Stimulated activated naive B cell treated with anti-CD40 and anti-IgM and Interleukin-4, amounts not matched to agents 10 μg/mL and 1 μg/mL and 100 μg/mL, for 72 hours (primary cell): ENCODE measurements at places on chromosomes 13 and 19.
A peak's percentile ranks its signal among the peaks of the same experiment; 100 is the strongest.

DNA sequence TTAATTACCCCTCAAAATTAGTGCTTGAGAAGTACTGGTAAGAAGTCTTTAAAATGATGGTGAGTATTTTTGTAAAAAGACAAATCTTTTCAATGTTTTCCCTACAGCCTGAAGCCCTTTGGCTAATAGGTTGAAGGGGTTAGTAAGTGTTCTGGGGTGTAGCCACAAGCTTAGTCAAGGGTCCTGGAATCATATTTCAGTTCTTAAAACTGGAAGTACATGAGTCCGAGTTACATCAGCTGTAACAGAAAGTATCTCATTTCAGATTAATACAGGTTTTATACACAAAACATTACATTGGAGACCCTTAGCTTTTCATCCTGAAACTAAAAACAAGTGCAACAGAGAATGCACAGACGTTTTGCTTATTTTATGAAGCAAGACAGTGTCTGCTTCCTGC, 52.7 kb upstream of the TEX29 start:
- peaks cover 39% of the 10 kb centered on the region for H3K36me3 ChIP-seq
- H3K4me1 ChIP-seq = peaks cover 11% of the 10 kb centered on the region
- no peak overlapping the region for H3K4me3 ChIP-seq
- no peak overlapping the region for H3K27ac ChIP-seq
- no peak for DNase-seq

DNA sequence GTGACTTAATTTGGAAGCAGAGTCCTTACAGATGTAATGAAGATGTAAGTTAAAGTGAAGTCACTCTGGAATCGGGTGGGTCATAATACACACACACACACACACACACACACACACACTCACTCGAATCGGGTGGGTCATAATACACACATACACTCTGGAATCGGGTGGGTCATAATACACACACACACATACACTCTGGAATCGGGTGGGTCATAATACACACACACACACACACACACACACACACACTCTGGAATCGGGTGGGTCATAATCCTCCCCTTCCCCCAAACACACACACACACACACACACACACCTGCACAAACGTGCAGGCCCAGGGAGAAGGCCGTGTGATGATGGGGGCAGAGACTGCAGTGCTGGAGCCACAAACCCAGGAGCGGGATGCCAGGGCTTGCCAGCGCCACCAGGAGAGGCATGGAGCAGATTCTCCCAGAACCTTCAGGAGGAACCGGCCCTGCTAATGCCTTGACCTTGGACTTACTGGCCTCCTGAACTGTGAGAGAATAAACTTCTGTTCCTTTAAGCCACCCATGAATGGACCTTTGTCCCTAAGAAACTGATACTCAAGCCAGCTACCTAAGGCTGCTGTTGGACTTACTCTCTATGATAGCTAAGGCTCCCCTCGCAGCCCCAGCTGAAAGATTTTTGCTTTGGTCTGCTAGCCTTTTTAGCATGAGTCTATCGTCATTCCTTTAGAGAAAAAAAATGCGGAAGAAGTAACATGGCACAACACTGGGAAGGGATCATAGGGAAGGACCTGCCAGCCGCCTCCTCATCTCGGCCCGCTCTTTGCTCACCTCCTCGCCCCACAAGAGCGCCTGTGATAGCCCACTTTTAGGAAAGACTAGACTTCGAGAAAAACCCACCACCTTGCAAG, 136.2 kb upstream of the RNF113B start:
- no peaks in the 10 kb centered on the region for H3K36me3 ChIP-seq
- H3K4me3 ChIP-seq = no peak overlapping the region
- H3K27ac ChIP-seq = no peak overlapping the region

DNA sequence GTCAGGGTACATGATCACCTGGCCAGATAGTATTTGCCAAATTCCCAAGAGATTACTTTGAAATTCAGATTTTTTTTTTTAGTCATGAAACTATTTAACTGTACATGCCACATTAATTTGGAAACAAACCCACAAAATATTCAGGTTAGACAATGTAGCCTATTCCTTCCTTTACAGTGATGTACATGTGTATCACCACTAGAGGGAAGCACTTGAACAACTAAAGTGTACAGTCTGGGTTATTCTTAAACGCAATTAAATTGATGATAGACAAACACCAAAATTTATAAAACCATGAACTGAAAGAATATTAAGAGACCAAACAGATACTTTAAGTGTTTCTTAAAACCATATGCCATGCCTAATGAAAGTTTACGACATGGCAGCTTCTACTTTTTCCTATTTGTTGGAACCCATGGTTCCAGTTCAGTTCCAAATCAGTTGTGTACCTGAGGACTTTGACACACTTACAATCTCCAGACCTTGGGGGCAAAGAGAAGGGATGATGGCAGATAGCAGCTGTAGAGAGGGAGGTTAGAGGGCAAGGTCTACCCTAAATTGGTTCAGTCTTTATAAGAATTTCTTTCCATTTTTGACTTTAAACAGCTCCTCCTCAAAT, 52.8 kb downstream of the TNFSF13B start:
- peaks cover 16% of the 10 kb centered on the region for H3K27me3 ChIP-seq
- no peak for DNase-seq
- H3K4me3 ChIP-seq = no peak overlapping the region
- H3K4me1 ChIP-seq = peaks cover 2% of the 10 kb centered on the region

- H3K4me3 ChIP-seq = no peak overlapping the region
- no peaks in the 10 kb centered on the region for H3K27me3 ChIP-seq
Observed at GRCh38 chr13:102020611-102021216, 381.1 kb downstream of the FGF14 start.

GRCh38 chr13:72953391-72953965, 105.3 kb upstream of the KLF5 start:
- DNase-seq = no peak
- no peak overlapping the region for H3K4me3 ChIP-seq
- H3K4me1 ChIP-seq = no peaks in the 10 kb centered on the region
- H3K27me3 ChIP-seq = no peaks in the 10 kb centered on the region
- peaks cover 50% of the 10 kb centered on the region for H3K36me3 ChIP-seq

DNA sequence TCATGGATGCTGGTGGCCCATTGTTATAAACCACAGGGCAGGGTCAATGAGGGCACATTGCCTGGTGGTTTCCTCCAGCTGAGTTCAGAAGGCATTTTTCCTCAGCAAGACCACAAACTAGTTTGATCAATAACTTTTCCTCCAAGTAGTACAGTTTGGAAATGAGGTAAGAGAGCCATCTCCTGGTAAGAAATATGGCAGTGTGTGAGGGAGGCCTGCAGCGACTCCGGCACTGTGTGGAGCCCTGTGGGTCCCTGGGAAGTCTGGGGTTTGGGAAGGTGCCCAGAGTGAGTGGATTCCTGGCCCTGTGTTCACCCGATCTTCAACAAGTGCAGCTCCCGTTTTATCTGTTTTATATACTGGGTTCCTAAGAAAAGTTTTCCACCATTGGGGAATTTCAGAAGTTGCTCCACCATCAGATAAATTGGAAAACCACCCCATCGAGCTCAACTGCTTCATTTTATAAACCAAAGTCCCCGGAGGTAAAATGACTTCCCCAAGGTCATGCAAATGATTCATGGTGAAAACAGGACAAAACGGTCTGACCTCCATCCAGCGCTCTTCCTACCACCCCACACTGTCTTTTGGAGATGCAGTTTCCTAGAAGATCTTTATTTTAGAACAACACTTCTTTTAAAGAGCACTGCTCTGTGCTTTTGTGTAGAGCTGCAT, 148.4 kb downstream of the KATNAL1 start:
- peak overlapping the region; percentile 17 for H3K4me3 ChIP-seq
- H3K36me3 ChIP-seq = peaks cover 4% of the 10 kb centered on the region
- H3K4me1 ChIP-seq = peaks cover 15% of the 10 kb centered on the region
- peaks cover 8% of the 10 kb centered on the region for H3K27me3 ChIP-seq

- no peak overlapping the region for H3K27ac ChIP-seq
- H3K36me3 ChIP-seq = peaks cover 48% of the 10 kb centered on the region
- H3K4me3 ChIP-seq = no peak overlapping the region
Observed at GRCh38 chr19:325937-326565, 18.5 kb downstream of the MIER2 start.

DNA sequence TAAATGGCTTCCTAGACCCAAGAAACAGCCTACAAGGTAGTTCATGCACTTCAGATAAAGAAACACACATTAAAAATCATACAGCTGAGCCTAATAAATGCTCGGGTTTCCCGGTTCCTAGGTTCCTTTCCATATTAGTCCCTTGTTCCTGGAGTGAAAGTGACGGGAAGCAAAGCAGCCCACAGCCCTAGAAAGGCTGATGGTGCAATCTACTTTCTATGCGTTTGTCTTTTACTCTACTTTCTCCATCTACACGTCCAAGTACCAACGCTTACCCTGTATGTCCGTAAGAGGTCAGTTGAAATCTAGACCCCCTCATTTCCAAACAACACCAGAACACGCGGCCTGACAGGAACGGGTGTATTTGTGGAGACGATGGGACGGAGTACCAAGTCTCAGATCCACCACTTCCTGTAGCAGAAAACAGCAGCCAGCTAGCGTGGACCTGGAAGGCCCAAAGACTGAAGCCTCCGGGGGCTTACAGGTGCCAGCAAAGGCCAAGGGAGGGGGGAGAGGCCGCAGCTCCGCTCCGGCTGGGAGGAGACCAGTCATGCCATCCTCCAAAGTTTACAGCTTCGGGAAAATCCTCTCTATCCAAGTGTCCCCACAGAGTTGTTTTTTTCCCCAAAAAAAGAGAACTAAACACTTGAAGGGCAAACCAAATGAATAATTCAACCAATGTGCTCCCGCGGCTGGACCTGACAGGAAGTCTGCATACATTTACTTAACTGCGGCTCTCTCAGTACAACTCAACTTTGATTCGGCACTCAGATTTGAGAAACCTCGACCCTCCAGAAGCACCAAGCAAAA, 34.1 kb downstream of the STK24 start:
- H3K27ac ChIP-seq = peak overlapping the region; percentile 89
- H3K4me3 ChIP-seq = peak overlapping the region; percentile 78
- H3K4me1 ChIP-seq = peaks cover 99% of the 10 kb centered on the region
- DNase-seq = no peak
- H3K36me3 ChIP-seq = peaks cover 9% of the 10 kb centered on the region
- no peaks in the 10 kb centered on the region for H3K27me3 ChIP-seq

GRCh38 chr19:55666343-55667005, 8.6 kb upstream of the EPN1 start:
- DNase-seq = no peak
- H3K27me3 ChIP-seq = no peaks in the 10 kb centered on the region
- H3K36me3 ChIP-seq = peaks cover 73% of the 10 kb centered on the region
- peaks cover 45% of the 10 kb centered on the region for H3K4me1 ChIP-seq

- H3K4me1 ChIP-seq = no peaks in the 10 kb centered on the region
- H3K27me3 ChIP-seq = no peaks in the 10 kb centered on the region
- H3K36me3 ChIP-seq = no peaks in the 10 kb centered on the region
- DNase-seq = no peak
Observed at GRCh38 chr13:31605076-31605860, 134.1 kb upstream of the RXFP2 start.

GRCh38 chr19:18292462-18292809, 11.0 kb upstream of the JUND start:
- peaks cover 37% of the 10 kb centered on the region for H3K36me3 ChIP-seq
- no peak for DNase-seq
- no peaks in the 10 kb centered on the region for H3K27me3 ChIP-seq
- H3K27ac ChIP-seq = peak overlapping the region; percentile 94

GRCh38 chr19:33554821-33555220, 33.2 kb upstream of the PEPD start:
- peaks cover 10% of the 10 kb centered on the region for H3K27me3 ChIP-seq
- H3K4me1 ChIP-seq = no peaks in the 10 kb centered on the region
- H3K4me3 ChIP-seq = no peak overlapping the region
- no peak for DNase-seq
- H3K27ac ChIP-seq = no peak overlapping the region

DNA sequence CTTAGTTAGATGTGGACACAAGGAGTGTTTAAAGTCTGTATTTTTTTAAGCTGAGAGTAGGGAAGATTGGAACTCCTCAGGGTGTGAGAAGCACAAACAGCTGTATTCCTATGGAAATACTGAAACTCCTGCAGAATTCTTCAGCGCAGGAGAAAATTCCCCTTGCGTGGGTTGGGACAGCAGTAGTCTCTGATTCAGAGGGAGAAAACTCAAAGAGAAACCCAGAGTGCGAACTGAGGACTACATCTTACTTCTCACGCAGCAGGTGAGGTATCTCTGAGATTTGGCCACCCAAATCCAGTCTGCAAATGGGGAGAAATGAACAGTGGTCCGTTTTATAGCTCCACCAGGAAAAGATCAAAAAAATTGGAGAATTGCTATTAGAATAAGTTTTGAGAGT, 60.9 kb downstream of the FRY start:
- no peak for DNase-seq
- H3K36me3 ChIP-seq = no peaks in the 10 kb centered on the region
- H3K27ac ChIP-seq = no peak overlapping the region
- peaks cover 4% of the 10 kb centered on the region for H3K4me1 ChIP-seq

GRCh38 chr19:2083174-2083854, 12.8 kb downstream of the MOB3A start:
- peaks cover 82% of the 10 kb centered on the region for H3K36me3 ChIP-seq
- H3K4me3 ChIP-seq = peak overlapping the region; percentile 98
- H3K27ac ChIP-seq = peak overlapping the region; percentile 100
- DNase-seq = no peak
- peaks cover 60% of the 10 kb centered on the region for H3K4me1 ChIP-seq

GRCh38 chr13:43522788-43523187, 264.0 kb downstream of the ENOX1 start:
- H3K27ac ChIP-seq = no peak overlapping the region
- H3K36me3 ChIP-seq = no peaks in the 10 kb centered on the region
- no peak overlapping the region for H3K4me3 ChIP-seq
- no peaks in the 10 kb centered on the region for H3K4me1 ChIP-seq
- no peak for DNase-seq

- H3K36me3 ChIP-seq = no peaks in the 10 kb centered on the region
- peaks cover 12% of the 10 kb centered on the region for H3K27me3 ChIP-seq
- H3K27ac ChIP-seq = no peak overlapping the region
Observed at GRCh38 chr13:110237875-110238817, 68.8 kb downstream of the COL4A1 start.
